Fibroblast of gingiva (primary cell): ENCODE measurements at places on chromosomes 5 and 9.

- DNase-seq, result no peak
Observed at GRCh38 chr5:158756871-158757270, 342.8 kb downstream of the EBF1 start.

GRCh38 chr9:133057006-133057405 is 4.8 kb upstream of the CEL start:
- no peak for DNase-seq

DNA sequence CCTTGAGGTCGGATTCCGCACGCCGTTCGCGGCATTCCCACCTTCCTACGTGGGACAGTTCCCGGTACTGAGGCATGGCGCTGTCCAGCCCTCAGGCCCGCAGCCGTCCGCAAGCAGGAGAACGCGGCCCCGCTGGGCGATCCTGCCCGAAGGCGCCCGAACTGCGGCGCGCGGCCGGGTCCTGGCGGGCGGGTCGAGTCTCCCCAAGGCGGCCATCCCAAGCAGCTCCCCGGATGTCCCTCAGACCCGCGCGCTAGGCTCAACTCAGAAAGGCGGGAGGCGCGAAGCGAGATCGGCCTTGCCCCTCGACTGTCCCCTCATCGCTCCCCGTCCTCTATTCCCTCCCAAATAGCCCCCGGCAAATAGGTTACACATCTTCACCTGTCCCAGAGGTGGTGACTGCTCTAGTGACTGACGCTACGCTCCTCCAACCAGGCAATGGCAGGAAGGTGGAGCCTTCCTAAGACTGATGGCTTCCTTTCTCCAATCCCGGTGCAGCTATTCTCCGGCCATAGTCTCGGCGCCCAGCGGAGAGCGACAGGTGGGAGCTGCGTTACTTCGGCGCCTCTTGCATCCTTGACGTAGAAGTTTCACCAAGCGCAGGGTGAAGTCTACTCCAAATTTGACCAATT is 787 bp upstream of the ANKHD1 start:
- DNase-seq, result peak; percentile 96

GRCh38 chr5:16866273-16866672 is 69.8 kb downstream of the MYO10 start:
- no peak for DNase-seq

DNA sequence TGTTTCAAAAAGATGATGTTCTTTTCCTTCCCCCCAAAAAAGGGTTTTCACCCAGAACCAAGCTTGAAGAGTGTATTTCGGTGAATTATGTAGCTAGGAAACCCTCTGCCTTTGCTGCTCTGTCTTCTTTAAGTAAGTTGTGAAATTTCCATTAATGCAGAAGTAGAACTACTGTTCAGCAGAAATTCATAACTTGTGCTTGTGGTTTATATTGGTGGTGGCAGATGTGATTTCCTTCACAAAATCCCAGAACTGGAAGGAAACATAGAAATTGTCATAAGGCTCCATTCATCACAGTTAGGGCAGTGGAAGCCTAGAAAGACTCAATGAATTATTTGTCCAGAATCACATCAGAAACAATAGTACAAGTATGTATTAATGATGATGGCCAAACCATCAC is 42.1 kb upstream of the DAB2 start:
- no peak for DNase-seq

- DNase-seq, result no peak
Observed at GRCh38 chr5:96125231-96125891, 163.7 kb upstream of the ELL2 start.

DNA sequence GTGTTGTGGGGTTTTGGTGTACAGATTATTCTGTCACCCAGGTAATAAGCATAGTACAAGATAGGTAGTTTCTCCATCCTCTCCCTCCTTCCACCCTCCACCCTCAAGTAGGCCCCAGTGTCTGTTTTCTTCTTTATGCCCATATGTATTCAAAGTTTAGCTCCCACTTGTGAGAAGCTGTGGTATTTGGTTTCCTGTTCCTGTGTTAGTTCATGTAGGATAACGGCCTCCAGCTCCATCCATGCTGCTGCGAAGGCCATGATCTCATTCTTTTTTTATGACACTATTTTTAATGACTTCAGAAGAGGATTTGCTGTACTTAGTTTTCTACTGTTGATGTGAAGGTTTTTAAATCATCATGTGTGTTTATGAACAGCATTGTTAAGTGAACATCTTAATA is 11.9 kb downstream of the CCDC180 start:
- no peak for DNase-seq

DNA sequence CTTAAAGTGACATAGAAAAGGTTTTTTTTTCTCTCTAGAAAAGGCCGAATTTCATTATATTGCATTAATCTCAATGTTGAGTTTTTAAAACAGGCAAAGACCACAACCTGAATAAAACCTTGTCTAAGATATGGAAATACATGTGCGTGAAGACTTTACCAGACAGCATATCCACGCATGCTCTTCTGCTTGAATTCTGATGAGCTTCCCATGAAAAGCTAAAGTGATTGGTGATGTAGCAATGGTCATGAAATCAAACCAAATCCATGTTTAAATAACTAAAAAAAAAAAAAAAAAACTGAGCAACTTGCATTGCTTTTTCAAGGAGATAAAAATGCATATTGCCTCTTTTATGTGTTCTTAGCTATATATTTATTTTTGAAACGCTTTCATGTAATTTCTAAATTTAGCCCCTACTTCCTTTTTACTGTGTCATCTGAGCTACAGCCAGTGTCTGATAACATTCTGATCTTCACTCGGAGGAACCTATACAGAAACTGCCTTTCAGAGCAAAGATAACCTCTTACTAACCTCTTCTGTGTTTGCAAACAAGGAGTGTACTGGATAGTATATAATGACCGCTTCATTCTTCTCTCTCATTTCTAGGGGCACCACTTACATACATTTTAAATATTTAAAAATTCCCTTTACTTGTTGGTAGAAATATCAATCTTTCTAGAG is 179.1 kb upstream of the GNA14 start:
- no peak for DNase-seq

DNA sequence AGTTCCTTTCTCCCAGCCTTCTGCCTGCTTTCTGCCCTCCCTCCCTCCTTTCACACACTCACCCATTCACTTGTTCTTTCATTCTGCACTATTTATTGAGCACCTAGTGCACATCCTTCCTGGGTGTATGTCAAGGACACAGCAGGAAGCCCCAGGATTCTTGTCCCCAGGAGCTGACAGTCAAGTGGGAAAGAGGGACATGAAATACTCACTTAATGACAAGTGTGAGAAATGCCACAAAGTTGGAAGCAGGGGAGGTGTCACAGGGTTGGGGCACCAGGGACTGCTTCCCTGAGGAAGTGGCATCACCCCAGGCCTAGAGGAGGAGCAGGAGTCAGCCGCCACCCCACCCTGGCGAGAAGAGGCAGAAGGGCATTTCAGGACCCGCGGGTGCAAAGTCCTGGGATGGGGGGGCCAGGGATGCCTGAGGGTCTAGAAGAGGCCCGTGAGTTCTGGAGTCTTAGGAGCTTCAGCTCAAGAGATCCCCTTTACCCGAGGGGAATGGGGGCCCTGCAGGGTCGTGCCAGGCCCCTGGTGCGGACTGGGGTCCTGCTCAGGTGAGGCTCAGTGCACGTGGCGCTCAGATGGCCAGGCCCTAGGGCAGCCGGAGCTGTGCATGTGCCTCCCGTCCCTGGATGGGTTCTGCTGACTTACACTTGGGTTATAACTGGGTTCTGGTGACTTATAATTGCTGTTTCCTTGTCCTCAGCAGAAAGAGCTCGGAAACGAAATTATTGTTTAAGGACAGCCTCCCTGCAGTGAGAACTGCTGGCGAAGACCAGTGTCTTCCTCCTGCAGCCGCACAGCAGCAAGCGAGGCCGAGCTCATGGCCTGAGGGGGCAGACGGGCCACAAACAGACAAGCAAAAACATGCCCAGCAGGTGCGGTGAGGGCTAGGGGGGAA is 16.9 kb upstream of the LAMC3 start:
- DNase-seq, result no peak

DNA sequence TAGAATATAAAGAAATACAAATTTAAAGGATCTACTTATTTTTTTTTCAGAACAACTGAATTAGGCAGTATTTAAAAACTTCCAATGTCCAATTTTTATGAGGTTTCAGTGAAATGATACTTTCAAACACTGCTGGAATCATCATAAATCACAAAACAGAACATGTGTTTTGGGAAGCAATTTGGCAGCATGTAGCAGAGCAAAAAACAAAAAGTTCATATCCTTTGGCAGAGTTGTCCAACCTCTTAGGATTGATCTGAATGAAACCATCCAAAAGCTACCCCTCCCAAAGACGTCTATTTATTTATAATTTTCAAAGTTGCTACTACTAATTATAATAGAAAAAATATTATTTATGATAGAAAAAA is 192.4 kb upstream of the PUM3 start:
- no peak for DNase-seq

- DNase-seq, result no peak
Observed at GRCh38 chr5:138909734-138910133, 34.6 kb upstream of the LRRTM2 start.

DNA sequence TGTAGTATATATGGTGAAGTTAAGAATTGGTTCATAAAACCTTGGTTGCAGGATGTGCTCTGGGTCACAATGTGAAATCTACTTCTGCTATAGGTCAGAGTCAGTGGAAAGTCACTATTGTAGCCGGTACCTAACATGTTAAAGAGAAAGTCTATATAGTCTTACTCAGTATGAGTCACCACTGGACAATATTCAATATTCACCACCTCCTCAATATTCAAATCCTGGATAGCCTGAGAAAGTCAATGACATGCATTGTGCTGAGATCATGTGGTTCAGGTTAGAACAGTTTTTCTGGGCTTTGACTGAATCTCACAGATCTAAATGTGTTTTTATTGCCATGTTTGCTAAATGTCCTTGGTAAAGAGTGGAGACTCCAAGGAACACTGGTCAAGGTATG is 108.8 kb downstream of the HMHB1 start:
- DNase-seq, result no peak

DNA sequence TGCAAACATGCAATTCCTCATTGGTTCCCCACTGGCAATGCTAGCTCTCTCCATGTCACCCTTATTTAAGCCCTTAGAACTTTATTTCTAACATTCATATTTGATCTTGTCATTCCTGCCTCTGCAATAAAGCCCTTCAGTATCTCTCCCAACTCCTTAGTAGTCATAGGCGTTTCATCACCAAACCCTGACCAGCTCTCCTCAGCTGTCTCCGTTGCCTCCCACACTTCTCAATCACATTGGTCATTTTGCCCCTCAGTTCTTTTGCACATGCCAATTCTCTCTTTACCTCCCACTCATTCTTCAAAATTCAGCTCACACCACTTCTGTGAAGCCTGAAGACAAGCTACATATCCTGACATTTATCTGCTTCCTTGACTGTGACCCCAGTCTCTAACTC is 2.8 kb upstream of the RUSC2 start:
- DNase-seq, result no peak

DNA sequence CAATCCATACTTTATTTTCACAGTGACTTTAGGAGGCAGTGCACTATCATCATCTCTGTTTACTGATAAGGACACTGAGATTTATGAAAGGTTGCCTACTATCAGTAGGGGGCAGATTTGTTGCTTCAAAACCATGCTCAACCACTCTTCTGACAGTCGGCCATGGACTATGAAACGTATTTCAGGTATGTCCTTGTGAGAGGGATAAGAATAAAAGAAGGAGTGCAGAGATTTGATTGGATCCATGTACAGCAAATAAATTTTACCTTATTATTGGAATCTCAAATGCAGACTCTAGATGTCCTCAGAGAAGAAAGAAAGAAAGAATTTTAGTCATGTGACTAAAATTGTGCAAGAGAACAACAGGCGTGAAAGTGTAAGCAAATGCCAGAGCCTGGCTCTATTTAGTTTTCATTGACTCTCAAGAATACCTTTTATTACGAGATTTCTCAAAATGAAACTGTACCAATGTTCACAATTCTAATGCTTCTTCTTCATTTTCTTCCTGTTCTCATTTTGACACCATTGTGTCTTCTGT is 296.6 kb upstream of the RASA1 start:
- DNase-seq, result peak; percentile 24

DNA sequence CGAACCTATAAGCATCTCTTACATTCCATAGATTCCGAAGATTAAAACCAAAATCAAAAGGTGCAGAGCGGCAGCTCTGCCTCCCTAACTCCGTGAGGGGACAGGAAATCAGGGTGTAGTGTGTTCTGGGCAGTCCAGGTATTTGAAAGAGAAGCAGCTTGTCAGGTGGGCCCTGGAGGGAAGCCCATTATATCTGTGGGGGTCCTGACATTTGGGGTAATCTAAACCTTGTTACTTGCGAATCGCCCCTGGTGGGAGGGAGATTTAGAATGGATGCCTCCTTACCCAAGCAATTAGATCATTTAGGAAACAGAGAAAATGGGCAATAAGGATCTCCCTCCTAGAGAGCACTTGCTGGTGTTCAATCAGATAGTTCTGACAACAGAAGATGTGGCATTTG is 126.9 kb downstream of the EFNA5 start:
- DNase-seq, result no peak

DNA sequence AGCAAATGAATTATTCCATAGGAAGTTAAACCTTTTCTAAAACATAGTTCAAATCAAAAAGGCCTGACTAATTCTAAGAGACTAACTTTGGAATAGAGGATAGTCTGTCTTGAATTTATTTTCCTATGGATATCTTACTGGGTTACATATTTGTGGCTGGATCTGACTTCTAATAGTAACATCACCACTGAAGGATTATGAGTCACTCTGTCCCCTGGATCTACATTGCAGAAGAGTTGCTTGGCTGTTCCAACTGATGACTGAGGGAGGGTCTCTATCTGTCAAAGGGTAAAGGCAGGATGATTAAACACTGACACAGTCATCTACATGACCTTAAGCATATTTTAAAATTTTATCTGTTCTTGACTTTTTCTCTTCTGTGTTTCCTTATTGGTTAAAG is 119.6 kb upstream of the FST start:
- peak; percentile 74 for DNase-seq

- DNase-seq, result no peak
Observed at GRCh38 chr9:87702921-87703320, 23.0 kb upstream of the CTSL start.

DNA sequence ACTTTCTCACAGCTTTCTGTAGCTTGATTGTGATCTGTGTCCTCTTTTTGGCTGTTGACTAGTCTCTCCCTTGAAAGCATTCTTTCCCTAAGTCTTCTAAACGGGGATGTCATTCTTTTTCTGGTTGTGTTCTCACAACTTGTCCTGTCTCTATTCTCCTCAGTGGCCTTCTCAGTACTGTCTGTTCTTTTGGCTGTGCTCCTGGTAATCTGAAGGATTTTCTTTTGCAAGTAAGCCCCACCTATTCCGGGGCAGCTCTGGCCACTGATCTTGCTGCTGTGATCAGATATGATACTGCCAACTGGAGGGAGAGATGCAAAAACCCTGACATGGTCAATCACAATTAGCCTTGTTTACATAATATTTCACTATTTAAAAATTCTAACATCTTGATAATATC is 172.2 kb downstream of the CDC42SE2 start:
- DNase-seq, result peak; percentile 9

- DNase-seq, result no peak
Observed at GRCh38 chr9:124399968-124400940, 15.0 kb downstream of the PSMB7 start.
